ENCODE measurements at places on chromosomes 1 and 21.

DNA sequence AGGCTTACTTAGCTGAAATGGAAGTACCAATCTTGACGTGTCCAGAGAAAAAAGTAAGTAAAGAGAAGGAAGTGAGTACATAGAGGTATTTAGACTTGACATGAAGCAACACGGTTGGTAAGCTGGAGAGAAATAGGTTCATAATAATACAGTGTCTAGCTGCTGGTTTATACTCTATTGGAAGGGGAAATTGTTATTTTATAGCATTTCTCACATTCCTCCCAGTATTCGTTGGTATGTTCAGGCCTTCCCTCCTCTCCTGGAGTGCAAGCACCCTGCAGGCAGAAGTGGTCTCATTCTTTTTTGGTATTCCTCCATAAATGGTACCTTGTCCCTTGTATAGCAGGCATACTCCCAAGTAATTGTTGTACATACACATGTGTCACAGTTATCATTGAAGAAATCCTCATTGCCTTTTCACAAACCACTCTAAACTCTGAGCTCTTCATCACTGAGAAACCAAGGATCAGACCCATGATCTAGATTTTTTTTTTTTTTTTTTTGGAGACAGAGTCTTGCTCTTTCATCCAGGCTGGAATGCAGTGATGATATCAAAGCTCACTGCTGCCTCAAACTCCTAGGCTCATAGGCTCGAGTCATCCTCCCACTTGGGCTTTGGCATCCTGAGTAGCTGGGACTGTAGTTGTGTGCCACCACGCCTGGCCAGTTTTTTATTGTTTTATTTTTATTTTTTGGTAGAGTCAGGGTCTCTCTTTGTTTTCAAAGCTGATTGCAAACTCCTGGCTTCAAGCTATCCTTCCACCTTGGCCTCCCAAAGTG, 9.8 kb upstream of the IPO9 start:
- DNase-seq: no peak

DNA sequence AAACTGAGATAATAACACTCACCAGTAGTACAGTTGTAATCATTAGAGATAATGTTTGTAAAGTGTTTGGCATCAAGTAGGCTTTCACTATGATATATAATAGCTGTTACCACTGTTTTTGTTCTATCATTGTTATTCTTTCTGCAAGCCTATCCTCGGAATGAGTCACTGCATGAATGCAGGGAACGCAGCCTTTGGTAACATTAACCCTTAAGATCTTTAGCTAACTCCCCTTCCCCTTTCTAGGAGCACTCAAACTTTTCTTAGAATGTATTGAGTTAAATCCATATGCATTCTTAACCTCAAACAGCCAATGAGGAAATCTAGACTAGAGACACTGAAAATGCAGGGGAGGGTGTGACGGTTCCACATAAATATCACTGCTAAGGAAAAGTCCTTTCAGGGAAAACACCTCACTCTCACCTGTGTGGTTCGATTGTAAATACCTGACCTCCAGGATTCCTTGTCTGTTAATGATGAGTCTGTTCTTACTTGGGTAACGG, 467.3 kb downstream of the SETD4 start:
- no peak for DNase-seq

DNA sequence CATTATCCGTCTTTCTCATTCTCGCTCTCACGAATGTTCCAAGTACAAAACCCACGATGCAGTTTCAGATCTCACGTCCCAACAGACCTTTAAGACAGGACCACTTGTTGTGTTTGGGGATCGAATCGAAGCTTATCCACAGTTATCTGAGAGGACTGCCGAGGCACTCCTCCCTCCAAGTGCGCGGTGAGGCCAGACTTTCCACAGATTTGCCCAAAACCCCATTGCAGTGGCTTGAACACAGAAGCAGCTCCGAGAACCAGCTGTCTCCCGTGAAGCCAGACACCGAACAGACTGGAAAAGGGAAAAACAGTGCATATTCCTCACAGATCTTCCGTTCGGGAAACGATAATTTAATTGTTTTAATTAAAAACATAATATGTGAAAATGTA, 46.5 kb upstream of the COL6A2 start:
- DNase-seq: no peak

DNA sequence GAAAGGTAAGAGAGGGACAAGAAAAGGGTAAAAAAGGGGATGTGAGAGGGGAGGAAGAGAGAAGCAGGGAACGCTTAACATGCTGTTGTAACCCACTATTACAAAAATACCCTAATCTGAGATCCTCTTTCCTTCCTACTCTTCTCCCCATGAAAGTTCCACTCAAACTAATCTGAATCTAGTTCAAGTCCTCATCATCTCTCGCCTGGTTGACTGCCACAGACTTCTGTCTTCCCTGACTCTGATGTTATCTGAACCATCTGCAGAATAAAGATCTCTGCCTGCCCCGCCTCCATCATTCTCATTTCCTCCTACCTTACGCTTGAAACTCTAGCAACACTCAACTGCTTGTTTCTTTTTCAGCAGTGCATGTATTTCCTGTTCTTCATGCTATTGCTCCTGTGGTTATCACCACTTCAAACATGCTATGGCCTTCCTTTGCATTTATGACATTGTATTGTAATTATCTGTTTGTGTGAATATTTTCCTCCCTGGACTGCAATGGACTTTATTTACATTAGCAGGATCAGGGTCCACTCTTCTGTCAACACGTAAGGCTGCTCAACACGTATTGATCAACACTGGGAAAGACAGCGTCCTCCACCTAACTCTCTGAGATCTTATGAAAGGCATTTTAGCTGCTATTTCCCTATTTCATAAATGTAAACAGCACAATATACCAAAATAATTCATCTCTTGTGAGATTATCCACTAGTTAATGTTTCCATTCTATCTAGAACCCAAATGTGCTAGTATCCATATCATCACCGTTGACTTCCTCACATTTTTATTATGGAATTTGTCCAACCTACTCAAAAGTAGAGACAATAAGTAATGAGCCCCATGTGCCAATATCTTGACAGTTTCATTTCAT, 215.5 kb upstream of the USP25 start:
- DNase-seq: no peak

GRCh38 chr1:234608911-234609690, 877 bp downstream of the IRF2BP2 start:
- DNase-seq: no peak

GRCh38 chr1:165289556-165289955, 67.0 kb downstream of the LMX1A start:
- no peak for DNase-seq

DNA sequence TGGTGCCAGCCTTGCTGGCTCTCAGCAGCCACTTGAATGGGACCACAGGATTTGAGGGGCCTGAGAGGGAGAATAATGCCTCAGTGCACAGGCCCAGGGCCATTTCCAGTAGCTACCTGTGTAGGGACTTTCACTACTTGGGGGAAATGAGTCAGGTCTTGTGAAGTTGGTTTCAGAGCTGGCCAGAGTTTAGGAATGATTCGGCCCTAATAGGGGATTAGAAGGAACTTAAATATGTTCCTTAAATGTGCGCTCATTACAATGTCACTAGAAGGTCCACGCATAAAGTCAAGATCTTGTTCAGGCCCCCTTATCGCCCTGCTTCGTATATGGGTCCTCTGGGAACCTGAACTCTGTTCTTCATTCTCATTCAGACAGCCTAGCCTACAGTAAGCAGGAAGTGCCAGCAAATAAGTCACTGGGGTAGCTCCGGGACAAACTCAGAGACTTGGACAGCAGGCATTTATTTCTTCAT, 5.6 kb upstream of the AKR1A1 start:
- DNase-seq: peak; percentile 28

GRCh38 chr1:22831729-22832413, 121.2 kb downstream of the EPHB2 start:
- DNase-seq: no peak

GRCh38 chr21:23543333-23543732, 2063.9 kb downstream of the MRPL39 start:
- no peak for DNase-seq

- DNase-seq: peak; percentile 80
Measured at GRCh38 chr1:171741872-171742576, at the start of gene VAMP4. VAMP4 (minus strand) TSS chr1:171742065; CDS start chr1:171738414, 3,651 bp downstream.

- DNase-seq: no peak
Measured at GRCh38 chr1:219293410-219293809, 119.7 kb downstream of the LYPLAL1 start.

DNA sequence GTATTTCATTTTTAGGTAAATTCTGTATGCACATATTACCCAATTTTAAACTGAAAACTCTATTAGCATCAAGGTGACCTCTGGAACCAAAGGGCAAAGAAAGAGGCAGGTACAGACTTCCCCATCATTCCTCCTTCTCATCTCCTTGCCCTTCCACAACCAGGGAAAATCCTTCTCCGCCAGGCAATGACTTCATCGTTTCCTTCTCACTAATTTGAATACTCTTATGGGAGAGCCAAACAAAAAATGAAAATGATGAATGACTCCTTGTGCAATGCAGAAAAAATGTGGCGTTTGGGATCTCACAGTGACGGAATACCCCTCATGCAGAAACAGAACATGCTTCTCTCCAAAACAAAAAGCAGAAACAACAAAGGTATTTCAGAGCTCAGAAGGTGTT, 83.7 kb downstream of the HLCS start:
- DNase-seq: no peak

DNA sequence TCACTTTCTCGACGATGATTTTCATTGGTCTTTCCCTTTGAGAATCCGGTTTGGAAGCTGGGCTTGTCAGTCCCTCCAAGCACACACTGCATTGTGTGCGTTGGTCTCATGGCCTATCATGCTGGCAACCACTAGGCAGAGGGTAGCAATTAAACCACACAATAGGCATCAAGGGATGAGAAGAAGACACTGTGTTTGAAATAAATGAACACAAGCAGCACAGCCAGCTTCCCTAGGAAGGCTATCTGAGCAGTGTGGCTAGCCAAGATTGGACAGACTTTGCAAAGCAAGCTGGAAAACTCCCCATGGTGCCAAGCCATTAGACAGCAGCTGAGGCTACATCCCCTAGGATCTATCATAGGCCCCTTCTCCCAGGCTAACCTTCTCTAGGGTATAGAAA, 288.7 kb downstream of the NUF2 start:
- no peak for DNase-seq

DNA sequence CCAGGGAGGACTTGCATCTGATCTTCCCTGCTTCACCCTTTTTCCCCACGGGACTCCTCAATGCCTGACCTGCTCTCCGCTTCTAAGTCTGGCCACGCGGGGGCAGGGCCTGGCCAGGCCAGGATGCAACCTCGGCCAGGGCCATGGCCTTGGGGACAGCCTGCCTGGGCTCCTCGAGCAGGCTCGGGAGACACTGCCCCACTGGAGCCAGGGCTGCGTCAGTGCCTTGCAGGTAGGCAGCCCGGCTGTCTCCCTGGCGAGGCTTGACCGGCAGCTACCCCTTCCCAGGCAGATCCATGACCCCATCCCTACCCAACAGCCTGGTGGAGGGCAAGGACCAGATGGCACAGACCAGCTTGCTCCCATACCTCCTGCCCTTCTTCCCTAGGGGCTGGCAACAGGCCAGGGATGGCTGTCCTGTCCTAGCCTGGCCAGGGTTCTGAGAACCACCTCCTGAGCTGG, 2.7 kb upstream of the PRDM16 start:
- DNase-seq: no peak

GRCh38 chr1:56788588-56788987, 30.6 kb downstream of the FYB2 start:
- DNase-seq: no peak

Measured in stimulated activated CD8-positive, alpha-beta memory T cell treated with anti-CD3 and anti-CD28 coated beads, Interleukin-2, amount 100 ng/mL, for 48 hours (primary cell).